ENCODE measurements at places on chromosomes 3 and 15.

DNA sequence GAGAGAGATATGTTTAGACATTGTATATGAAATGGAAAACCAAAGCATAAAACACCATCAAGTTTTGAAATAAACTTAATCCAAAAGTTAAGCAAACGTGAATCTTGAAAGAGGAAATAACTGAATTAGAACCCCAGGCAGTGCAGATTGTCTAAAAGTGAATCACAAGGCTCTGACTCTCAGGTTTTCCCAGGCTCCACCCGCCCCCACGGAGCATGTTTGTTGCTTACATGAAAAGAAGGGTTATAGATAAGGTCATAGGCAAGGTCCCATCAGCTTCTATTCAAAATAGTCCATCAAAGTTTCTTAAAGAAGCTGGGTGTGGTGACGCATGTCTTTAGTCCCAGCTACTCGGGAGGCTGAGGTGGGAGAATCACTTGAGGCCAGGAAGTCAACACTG is 29.0 kb upstream of the SLMAP start:
- no peak for DNase-seq

DNA sequence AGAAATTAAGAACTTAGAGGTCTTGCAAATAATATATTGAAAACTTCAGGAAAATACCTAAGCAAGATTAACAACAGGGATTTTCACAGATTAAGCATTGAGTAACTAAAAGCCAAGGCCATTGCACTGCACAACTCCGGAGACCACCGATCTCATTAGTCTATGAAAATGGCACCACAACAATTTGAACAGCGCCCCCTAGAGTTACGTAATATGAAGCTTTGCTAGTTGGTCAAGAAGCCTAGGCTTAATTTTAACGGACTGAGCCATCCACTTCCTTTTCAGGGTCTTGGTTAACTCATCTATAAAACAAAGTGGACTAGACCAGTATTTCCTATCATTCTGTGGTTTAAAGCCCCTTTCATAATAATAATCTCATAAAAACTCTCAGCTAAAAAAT is 24.8 kb downstream of the TMEM212 start:
- DNase-seq: no peak

GRCh38 chr3:14946236-14946635 is 1.1 kb upstream of the NR2C2 start:
- DNase-seq: no peak

DNA sequence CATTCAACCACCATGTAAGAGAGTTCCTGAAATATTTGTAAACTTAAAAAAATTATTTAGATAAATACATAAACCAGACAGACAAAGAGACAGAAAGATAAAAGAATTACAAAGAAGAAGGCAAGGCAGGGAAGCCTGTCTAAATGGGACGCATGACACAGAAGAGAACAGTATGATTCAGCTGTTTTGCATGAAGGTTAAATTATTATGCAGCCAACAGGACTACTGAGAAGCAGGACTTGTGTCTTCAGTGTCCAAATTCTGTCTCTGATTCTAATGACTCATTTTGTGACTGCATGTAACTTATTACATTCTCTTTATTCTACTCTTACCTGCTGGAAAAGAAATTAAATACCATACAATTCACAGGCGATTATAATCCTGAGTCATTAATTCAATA is 340.4 kb upstream of the KCNMB2 start:
- DNase-seq: no peak

GRCh38 chr3:58077596-58078285 is 69.5 kb downstream of the FLNB start:
- no peak for DNase-seq

DNA sequence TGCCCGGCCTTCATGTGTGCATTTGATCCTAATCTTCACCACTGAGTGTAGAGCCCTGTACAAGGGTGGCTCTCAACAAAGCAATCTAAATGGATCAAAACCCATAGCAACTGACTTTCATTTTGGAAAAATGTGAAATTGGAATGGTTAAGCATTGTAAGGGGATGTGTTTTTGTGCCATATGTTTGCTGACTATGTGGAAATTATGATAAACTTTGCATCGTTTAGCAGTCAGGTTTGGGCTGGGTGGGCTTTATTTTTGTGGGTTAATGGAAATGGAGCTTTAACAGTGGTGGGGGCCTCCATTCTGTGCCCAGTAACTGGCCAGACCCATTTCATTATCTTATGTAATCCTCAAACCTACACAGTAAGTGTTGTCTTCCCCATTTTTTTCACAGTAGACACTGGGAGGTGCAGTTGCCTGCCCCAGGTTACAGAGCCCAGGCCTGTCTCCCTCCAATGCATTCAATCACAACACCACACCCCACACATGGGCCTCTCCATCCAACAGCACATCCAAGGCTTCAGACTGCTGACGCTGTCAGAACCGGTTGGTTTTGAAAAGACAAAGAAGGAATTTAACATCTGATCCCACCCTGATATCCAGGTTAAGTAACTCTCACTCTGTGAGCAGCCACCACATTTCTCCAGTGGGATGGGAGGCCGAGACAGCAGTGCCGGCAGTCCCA is 136.3 kb upstream of the ABHD17C start:
- peak; percentile 36 for DNase-seq

GRCh38 chr3:114460459-114460858 is 166.6 kb downstream of the TIGIT start:
- no peak for DNase-seq

DNA sequence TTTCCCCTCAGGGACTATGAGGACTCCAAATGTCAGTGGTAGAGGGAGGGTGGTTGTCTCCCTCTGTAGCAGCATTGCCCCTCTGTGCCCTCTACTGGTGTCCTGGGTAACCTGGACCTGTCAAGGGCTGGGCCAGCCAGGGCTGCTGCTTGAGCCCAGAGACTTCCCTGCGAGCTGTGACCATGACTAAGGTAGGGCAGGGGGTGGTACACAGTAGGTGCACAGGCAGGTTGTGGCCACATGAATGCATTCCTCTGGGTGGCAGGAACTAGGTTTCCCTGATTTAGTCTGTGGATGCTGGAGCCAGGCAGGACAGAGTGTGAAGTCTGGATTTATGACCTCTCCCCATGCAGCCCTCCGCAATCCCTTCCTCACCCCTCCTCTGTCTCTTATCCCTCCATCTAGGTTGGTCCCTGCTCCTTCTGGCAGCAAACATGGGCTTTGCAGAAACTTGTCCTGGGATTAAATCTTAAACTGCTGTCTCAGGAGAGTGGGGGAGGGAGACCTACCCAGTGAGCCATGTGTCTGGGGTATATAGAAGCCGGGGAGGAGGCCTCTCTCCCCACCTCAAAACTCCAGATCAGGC is 8.7 kb upstream of the SEMA3F start:
- no peak for DNase-seq

DNA sequence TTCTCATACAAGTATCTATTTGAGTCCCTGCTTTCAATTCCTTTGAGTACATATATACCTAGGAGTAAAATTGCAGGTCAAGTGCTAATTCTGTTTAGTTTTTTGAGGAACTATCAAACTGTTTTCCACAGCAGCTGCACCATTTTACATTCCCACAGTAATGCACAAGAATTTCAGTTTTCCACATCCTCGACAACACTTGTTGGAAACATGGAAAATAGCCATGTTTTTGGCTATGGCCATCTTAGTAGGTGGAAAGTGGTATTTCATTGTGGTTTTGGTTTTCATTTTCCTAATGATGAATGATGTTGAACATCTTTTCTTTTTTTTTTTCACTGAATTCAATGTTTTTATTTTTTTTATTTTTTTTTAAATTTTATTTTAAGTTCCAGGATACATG is 44.4 kb upstream of the TNFAIP8L3 start:
- DNase-seq: no peak

- DNase-seq: no peak
These were observed at the start of gene CTXN2 for GRCh38 chr15:48191574-48192225. Gene CTXN2 (plus strand): TSS chr15:48191665. CDS start chr15:48201301, 9,636 bp downstream.

GRCh38 chr3:127213381-127213918 is 20.5 kb downstream of the PRR23E start:
- peak; percentile 18 for DNase-seq

DNA sequence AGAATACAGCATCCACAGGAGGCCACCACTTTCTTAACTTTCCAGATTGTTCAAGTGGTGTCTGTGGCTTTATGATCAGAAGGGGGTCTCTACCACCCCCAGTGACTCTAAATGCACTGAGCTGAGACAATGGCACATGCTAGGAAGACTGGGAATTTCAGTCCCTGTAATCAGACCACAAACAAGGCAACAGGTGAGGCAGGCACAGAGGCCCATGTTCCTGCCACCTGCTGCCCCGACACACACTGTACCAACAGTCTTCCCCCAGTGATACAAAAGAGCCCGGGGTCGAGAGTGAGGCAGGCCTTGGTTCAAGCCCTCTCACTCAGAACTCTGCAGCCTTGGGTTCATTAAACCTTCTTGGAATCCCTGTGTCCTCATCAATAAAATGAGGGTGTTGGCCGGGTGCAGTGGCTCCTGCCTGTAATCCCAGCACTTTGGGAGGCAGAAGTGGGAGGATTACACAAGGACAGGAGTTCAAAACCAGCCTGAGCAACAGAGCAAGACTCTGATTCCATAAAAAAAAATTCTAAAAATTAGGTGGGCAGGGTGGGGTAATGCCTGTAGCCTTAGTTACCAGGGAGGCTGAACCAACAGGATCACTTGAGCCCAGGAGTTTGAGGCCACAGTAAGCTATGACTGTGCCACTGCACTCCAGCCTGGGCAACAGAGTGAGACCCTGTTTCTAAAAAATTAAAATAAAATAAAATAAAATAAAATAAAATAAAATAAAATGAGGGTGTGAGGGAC is 55.8 kb downstream of the ADCY5 start:
- no peak for DNase-seq

- no peak for DNase-seq
These were observed 194.5 kb downstream of the LRTM1 start for GRCh38 chr3:54733106-54734006.

GRCh38 chr3:162774613-162775100 is 1278.0 kb downstream of the OTOL1 start:
- DNase-seq: no peak

DNA sequence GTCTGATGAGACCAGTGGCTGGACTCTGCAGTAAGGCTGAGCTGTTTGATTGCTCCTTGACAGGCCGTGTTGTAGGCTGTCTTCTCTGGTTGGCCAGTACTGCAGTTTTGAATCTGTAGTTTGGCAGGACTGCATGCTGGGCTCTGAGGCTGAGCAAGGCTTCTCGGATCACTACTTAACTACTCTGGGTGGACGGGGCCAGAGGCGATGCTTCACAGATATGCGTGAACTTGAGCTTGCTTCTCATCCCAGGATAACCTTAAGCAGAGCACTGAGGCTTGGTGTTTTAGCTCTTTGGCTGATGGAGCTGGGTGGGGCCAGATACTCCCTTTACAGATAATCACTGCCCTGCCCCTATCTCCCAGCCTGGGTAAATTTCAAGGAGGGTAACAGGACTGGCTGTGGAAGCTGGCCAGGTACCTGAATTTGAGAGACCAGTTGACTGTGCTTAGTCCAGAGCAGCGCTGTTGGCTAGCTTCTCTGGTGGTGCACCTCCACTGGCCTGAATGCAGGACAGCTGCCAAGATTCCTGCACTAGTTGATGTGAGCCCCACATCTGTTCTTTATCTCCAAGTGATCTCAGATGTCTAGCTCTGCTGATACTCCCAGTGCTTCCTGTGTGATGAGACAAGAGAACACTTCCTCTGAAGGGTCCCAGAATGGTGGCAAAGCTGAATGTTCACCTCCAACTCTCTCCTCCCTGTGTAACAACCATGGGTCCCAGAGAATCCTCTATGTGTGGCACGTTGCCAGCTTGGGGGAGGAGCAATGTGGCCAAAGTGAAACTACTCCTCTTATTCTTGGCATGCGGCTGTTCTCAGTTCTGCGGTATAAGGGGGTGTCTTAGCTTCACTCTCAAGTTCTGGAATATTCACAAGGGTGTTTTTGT is 37.9 kb downstream of the RPL39L start:
- no peak for DNase-seq

DNA sequence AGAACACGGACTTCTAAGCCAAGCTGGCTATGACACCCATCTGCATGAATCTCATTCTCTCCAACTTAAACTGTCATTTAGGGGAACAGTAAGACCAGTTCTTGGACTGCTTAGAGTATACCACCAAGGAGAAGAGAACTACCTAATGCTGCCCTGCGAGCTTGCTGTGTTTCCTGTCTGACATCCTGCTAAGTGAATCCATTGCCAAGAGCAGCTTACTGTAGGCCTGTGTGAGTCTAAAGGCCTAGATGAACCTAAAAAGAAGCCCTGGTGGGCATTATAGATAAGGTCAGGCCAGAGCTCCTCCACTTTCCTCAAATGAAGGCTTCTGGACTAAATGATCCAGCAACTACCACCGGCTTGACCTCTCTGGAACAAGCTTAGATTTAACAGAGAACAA is 15.0 kb downstream of the LZTFL1 start:
- DNase-seq: no peak

- no peak for DNase-seq
These were observed 267.5 kb downstream of the OCA2 start for GRCh38 chr15:27831384-27832236.

DNA sequence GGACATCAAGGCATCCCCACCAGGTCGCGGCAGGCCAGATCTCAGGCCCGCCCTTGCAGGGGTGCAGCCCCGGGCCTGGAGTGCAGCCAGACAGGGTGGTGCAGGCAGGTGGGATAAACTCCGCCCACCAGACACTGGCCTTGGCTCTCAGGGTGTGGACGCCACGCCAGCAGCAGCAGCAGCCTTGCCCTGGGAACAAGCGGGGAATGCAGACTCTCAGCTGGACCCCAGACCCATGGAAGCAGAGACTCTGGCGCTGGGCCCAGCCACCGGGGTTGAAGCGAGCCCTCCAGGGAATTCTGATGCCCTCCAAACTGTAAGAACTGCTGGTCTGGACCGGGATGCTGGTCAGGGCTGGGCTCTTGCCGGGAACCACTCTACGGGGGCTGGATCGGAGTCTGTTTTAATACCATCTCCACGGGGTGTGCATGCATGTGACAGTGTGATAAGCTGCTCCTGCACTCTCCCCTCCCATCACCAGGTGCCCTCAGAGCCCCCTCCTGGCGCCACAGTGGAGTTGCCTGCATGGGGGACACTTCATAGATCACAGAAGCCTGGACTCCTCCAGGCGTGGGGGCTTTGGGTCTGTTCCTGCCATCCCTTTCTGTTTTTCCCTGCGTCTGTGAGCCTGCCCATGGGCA is 142.7 kb downstream of the NSMCE3 start:
- no peak for DNase-seq

- no peak for DNase-seq
These were observed 64.4 kb downstream of the ABI3BP start for GRCh38 chr3:100928638-100929428.

DNA sequence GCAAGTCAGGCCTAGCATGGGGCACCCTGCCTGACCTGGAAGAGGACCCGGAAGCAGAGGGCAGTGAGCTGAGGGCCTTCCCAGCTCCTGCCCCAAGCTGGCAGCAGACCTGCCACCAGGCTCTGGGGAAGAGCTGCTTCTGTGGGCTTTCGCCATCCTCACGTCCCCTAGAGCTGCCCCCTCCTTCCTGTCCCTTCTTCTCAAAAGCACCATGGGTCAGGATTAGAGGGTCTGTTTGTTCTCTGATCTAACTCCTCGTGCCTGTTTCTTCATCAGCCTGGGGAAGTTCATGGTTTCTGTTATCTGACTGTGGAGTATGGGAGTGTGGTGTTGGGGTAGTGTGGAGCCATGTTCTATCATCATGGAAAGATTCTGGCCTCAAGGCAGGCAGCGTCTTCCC is 58.4 kb upstream of the POLG start:
- no peak for DNase-seq

GRCh38 chr3:173275740-173276139 is 121.8 kb upstream of the NLGN1 start:
- no peak for DNase-seq

- DNase-seq: no peak
These were observed 309.9 kb upstream of the SATB1 start for GRCh38 chr3:18735005-18735404.

GRCh38 chr3:188335656-188336055 is 181.7 kb downstream of the LPP start:
- no peak for DNase-seq

- no peak for DNase-seq
These were observed 60.9 kb upstream of the NPHP3 start for GRCh38 chr3:132783152-132783551.

All from ecto neural progenitor cell (in vitro differentiated cells).